NCI-H510A treated with DMSO at 0.1 percent for 48 hours (cell line): ENCODE measurements at places on chromosomes 5 and 9.

GRCh38 chr5:177598477-177598876 lies 1.5 kb upstream of the B4GALT7 start:
- DNase-seq: no peak

GRCh38 chr5:73306078-73306719 lies 133.2 kb downstream of the TMEM174 start:
- no peak for DNase-seq

GRCh38 chr5:170159101-170159698 lies 53.5 kb downstream of the FOXI1 start:
- no peak for DNase-seq

DNA sequence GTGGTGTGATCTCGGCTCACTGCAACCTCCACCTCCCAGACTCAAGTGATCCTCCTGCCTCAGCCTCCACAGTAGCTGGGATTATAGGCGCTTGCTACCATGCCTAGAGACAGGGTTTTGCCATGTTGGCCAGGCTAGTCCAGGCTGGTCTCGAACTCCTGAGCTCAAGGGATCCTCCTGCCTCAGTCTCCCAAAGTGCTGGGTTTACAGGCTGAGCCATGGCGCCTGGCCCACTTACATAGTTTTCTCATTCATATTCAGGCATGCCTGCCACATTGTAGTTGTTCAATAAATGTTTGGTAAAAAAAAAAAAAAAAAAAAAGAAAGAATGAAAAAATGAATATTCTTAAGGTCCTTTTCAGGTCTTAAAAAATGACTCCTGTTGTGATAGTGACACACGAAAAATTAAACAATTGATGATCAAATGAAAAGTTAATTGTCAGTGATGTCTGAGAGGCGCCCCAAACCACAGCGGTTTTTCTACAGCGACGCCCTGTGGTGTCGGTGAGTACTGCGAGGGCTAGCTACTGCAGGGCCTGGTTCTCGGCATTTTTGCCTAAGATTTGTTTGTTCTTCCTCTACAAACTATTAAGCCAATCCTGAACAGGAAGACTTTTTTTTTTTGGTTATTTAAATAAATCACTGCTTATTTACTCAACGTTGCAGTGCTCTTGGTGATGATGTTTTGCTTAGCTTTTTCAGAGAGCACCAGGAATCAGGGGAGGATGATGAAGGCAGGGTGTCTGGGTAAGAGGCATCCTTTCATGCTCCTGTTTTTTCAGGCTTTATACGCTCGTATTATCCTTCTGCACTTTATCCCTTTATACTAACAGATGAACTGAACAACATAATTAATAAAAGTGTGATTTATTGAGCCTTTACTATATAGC lies 67.0 kb upstream of the DPYSL3 start:
- DNase-seq: peak; percentile 19

- DNase-seq: no peak
These were observed 31.2 kb downstream of the PRDM6 start for GRCh38 chr5:123120197-123120596.

DNA sequence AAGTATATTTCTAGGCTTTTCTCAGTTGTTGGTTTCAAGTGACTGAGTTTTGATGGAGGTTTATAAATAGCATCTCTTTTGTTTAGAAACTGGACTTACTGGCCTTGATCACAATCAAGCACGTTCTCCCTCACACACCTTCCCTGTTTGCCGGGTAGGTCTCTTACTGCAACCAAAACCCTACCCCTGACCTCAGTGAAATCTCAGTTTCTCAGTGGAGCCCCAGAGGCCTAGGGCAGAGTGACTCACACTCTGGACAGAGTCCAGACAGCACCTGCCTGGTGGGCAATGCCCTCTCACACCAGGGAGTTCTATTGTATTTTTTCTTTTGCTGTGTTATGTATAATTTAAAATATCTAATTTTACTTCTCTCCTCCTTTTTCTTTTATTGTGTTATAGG lies 48.4 kb upstream of the EPB41L4B start:
- no peak for DNase-seq

- no peak for DNase-seq
These were observed 27.7 kb upstream of the SCGB3A1 start for GRCh38 chr5:180618829-180619562.

DNA sequence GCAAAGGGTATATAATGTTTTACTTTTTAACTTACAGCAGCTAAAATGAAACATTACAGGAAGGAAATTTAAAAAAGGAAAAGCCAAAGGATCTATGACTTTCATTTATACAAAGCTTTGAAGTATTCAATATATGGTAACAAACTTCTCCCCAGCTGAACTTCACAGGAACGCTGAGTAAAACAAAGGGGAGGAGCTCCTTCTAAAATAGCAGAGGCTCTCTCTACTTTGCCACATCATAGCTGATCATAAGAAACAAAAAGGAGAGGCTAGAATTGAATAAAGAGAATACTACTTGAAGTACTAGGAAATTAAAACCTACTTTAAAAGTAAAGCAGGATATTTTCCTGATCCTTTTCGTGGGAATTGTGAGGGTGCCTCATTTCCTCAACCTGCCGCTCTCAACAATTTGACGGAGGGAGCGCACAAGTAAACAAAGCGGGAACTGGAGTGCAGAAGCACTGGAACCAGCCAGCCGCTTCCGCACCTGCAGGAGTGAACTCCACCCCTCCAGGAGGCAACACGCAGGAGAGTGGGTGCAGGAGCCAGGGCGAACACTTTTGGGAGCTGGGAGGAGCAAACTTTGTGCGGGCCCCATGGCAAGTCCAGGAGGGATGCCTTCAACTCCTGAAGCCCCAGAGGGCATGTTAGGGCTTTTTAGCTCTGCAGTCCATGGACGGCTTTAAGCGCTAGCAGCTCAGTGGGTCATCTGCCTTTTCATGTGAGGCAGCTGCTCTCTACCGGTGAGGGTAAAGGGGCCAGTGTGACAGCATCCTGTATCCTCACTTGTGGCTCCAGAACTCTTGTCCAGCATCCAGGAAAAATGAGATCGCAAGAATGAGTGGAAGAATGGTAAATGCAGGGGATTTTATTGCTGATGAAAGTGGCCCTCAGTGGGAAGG lies 757.4 kb downstream of the PTPRD start:
- DNase-seq: peak; percentile 17

GRCh38 chr5:177189416-177189815 lies 55.8 kb downstream of the NSD1 start:
- DNase-seq: no peak

DNA sequence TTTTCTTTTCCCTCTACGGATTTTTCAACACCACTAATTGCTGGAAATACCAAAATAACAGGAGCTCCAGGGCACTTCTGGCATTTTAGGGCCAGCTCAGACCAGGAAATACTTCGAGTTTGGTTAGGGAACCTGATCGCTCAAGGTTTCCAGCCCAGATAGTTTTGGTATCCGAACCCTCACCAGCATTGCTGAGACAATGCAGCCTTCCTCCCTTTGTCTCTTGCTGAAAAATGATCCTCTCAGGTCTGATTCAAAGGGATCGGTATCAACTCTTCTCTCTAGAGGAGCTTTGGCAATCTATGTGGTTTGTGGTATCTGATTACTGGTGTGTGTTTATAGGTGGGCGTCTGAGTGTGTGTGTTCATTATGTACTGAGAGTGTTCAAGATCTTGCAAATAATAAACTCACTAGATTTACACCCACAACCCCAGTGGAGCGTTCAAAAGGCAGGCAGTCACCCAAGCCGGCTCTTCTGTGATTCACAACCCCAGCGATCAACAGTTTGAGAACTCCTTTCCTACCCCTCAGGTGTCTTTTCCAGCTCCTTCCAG lies 122.8 kb upstream of the EGFLAM start:
- DNase-seq: no peak

DNA sequence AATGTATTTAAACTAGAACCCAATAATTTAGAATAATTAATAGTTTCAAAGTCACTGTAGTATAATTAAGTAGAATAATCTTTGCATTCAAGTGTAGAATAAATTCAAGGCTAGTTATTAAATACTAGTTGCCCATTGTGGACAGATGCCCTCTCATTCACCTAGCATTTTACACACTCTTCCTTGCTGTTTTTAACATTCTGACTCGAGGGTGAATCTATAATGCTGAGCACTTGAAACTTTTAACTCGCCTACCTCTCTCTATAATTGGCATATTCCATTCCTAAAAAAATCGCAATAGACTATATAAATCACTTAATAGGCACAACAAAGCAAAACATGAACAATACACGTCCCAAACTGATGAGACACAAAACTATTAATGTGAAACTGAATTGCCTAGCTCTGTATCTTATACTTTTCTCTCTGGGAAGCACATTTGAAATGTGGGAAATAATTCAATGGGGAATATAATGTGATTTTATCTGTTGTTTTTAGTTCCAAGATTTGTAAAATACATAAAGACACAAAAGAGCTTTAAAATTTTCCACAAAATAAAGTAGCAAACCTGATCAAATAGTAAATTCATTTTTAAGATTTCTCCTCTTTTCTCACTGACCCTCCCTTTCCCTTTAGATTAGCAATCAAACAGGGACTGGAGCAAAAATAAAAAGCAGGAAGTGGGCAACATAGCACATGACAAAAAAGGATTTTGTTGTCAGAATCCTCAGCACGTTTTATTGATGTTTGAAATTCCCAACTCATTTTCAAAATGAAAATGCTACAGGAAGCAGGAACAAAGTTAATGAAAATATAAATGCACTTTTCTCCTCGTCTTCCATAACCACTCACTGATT lies 295.6 kb downstream of the PDE4D start:
- no peak for DNase-seq
